ENCODE measurements at places on chromosomes 1 and 21.
A peak's percentile ranks its signal among the peaks of the same experiment; 100 is the strongest.

- no peak for DNase-seq
These were observed 41.1 kb upstream of the CSF3R start for GRCh38 chr1:36523850-36524249.

DNA sequence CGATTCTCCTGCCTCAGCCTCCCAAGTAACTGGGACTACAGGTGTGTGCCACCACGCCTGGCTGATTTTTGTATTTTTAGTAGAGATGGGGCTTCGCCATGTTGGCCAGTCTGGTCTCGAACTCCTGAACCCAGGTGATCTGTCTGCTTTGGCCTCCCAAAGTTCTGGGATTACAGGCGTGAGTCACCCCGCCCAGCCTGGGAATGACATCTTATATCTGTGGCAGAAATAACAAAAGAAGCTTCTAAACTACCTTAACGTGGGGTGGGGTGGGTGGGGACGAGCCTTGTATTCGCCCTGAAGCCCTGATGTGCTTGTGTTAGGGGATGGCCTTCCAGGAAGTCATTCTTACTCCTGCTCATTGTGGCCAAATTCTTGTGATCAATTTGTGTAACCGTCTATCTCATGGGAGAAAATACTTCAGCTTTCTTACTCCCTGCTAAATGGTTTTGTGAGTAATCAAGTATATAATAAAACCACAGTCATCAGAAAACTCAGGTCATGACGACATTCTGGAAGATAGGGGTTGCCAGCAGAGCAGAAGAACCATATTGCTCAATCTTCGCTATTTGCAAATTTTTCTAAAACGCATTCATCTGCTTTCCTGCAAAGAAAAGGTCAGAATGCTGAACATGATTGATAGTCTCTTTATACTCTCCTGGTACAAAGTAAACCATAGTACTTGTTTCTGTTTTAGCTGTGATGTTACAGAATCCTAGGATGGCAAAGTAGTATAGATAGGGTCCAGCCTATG, 63.2 kb downstream of the DIRAS3 start:
- no peak for DNase-seq

DNA sequence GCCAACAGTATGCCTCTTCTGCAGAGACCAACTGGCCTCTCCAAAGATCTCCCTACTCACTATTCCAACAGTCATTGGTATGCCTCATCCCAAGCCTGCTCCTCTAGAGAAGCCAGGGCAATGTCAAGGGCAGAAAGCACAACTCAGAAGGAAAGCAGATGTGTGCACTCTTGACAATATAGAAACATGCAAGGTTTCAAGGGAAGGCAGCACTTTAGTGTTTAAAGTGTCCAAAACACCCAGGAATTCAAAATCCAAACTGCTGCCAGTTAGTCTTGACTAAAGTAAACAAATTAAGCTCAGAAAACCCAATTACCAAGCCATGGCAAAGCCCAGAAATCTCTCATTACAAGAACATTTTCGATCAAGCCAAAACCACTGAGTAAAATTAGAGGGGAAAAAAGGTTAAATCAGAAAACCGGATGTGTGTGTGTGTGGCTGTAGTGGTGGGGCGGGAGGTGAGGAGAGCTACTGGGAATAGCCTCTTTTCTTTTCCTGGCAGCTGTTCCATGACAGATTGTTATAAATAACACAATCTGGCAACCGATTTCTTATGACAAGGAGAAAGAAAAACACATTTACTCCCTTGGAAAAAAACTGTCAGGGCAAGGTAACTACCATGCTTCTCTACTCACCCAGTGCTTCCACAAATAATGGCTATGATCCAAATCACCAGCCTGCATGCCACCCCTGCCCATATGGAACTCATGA, 39.2 kb downstream of the EIF2B3 start:
- DNase-seq = no peak

DNA sequence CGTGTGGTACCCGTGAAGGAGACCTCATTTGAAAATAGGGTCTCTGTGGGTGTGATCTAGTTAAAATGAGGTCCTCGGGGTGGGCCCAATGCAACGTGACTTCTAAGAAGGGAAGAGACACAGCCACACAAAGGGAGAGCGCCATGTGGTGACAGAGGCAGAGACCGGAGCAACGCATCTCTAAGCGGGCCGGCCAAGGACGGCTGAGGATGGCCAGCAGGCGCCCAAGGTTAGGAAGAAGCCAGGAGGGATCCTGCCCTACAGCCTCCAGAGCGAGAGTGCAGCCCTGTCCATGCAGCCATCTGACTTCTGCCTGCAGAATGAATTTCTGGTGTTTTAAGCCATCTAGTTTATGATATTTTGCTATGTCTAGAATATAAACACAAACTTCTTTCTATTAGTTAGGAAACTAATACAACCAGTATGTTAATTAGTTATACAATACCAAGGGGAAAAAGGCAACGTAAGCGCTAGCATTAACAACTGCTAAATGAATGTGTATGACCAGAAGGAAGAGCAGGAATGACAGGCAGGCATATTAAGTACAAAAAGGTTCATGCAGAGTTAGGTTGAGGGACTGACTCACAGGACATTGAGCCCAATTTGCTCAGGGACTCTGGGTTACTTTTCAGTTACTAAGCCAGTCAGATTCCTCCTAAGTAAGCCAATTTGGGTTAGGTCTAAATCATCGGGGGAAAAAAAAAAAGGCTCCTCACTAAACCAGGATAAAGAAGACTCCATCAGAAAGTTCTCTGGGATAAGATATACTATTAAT, 4.1 kb downstream of the CEP104 start:
- no peak for DNase-seq

GRCh38 chr1:221148660-221149059, 269.4 kb downstream of the HLX start:
- no peak for DNase-seq

GRCh38 chr1:159985473-159985872, 31.4 kb upstream of the SLAMF9 start:
- no peak for DNase-seq

DNA sequence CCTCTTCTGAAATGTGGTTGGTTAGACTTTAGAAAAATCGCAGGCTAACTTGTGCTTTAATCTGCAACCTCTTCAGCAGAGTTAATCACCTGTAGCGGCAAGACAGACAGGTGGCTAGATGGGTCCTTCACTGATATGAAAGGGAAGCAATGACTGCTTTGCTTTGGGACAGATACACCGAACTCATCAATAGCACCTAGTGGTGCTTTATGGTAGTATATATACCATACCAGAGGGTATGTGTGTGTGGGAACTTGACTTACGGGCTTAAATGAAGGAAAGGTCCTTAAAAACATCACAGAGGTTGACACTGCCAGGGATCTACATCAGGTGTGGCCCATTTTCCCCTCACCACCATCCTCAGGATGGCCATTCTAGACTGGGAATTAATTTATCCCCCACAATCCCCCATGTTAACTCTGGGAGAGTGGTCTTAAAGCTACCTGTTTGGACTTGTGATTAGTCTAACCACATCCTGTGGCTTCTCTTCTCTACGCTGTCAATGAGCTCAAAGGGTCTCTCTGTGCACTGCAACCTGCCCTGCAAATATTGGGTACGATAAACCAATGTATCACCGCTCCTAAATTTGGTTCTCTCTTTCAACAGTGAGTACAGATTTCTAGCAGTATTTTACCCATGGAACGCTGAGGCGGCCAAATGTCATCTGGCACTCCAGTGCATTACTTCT, 162.7 kb downstream of the SIPA1L2 start:
- DNase-seq = no peak

GRCh38 chr1:235317168-235317567, 10.8 kb downstream of the ARID4B start:
- DNase-seq = peak; percentile 79

- no peak for DNase-seq
These were observed 10.0 kb downstream of the GDAP2 start for GRCh38 chr1:117919376-117919775.

- DNase-seq = no peak
These were observed 101.3 kb downstream of the FAF1 start for GRCh38 chr1:50858761-50859160.

- DNase-seq = peak; percentile 23
These were observed 3.5 kb upstream of the TIAM1 start for GRCh38 chr21:31347435-31348032.

GRCh38 chr1:221286399-221286798, 407.2 kb downstream of the HLX start:
- DNase-seq = no peak

- DNase-seq = no peak
These were observed 1.9 kb downstream of the KRTAP10-5 start for GRCh38 chr21:44578371-44579055.
